ENCODE measurements at places on chromosomes 7 and 10. TPM values are rescaled to one million over a fixed set of nuclear protein-coding genes. Genes with fewer than 3 reads are reported as not detected.

DNA sequence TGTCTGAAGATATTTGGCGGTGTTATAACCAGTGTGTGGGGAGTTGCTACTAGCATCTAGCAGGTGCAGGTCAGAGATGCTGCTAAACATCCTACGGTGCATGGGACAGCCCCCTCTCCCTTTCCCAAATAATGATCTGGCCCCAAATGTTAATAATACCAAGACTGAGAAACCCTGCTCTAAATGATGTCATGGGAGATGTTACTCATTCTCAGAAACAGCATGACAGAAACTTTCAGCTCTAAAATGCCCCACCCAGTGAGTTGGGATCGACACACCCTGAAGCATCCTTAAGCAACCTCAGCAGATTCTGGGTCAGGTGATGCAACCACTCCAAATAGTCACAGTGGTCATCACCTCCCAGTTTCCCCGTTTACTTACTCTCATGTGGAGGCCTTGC, 108.8 kb upstream of the MPP7 start:
- DNase-seq = no peak

ACTL6B gene
- total RNA-seq = 0.99 TPM

CPED1 gene
- total RNA-seq = 0.44 TPM

CALHM1 gene
- total RNA-seq = 0.30 TPM

DNA sequence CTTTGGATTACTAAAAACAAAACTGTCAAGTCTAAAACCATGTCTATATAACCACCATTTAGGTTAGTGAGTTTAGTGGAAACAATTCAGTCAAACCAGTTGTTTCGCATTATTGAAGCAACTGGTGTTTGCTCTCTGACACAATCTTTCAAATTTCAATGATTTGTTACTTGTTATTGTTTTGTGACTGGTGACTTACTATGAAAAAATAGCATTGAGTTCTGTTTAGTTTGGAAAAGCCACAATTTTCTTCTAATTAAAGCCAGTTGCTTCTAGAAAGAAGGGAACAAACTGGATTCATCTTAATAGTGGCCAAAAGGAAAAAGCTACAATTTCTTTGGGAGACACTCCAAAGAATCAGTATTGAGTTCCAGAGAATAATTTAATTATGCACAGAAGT, 30.4 kb downstream of the LAMB4 start:
- no peak for DNase-seq

- DNase-seq = no peak
These were observed 992 bp upstream of the MGMT start for GRCh38 chr10:129465796-129466702.

Measured in WTC11 (cell line).